ENCODE measurements at places on chromosomes 5 and 9.
A peak's percentile ranks its signal among the peaks of the same experiment; 100 is the strongest.

DNA sequence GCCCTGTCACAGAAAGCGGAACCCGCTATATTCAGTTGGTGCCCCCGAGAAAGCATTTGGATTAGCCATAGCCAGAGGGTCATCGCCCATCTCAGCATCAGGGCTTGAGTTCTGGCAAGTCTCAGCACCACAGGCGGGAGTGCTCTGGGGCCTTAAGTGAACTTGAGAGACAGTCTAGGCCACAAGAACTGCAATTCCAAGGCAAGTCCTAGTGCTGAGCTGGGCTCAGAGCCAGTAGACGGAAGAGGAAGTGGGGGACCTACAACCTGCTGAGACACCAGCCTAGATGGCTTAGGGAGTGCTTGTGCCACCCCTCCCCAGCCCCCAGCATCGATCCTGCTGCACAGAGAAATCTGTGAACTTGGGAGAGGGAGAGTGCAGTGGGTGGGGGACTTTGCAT is 594.9 kb downstream of the CCDC171 start:
- no peak for DNase-seq

DNA sequence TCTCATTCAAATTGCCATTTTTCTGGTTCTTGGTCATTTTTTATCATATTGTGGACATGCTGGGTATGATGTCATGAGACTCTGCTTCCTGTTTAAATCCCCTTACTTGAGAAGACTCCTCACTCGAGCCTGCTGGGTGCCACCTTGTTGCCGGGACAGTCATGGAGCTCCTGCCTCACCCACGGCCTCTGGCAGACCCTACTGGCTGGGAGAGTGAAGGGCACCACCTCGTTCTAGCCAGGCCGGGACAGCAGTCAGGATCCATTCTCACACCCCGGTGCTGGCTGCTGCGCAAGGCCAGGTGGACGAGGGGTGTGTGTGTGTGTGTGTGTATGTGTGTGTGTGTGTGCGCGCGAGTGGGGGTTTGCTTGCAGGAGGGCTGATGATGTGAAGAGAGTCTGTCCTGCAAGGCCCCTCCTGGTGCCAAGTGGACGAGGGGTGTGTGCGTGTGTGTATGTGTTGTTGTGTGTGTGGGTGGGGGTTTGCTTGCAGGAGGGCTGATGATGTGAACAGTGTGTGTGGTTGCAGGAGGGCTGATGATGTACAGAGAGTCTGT is 4.4 kb downstream of the CEP72 start:
- no peak for DNase-seq

- DNase-seq: peak; percentile 25
Measured at GRCh38 chr5:80406980-80407734, 707 bp upstream of the ZFYVE16 start.

DNA sequence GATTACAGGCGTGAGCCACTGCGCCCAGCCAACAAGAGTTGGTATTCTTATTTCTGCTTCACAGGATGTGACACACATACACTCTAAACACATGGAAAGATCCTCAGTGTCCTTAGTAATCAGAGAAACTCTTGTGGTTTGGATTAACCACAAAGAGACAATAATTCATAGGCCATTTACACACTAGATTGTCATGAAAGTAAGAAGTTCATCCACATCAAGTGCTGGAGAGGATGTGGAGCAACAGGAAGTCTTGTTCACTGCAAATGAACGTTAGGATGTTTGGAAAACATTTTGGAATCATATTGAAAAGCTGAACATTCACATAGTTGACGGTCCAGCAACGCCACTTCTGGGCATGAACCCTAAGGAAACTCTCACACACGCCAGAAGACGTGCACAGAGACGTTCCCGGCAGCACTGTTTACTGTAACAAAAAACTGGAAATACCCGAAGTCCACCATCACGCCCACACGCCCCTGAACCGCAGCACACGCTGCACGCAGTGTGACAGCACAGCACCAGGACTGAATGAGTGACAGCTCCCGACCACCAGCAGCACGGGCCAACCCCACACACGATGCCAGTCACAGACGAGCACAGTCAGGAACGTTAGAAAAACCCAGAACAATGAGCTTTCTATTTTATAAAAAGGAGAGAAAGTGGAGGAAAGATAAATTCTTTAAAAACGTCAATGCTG is 87.6 kb downstream of the COL23A1 start:
- no peak for DNase-seq

DNA sequence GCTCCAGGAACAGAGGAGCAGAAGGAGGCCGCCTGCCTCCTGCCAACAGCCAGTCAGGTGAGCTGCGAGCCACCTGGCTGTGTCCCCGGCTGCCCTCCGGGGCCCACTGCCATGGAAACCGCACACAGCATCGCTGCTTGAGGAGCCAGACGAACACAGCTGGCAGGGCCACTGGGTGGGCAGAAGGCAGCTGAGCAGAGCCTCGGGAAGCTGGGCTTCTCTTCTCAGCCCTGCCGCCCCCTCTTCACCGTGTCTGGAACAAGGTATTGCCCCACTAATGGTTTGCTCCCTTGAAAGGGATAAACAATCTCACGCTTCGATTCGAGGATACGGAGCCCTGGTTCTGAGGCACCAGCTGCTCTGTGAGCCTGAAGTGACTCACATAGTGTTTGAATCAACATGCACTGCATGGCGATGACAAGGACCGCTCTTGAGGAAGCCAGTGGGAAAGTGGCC is 63.7 kb upstream of the RUFY1 start:
- no peak for DNase-seq

DNA sequence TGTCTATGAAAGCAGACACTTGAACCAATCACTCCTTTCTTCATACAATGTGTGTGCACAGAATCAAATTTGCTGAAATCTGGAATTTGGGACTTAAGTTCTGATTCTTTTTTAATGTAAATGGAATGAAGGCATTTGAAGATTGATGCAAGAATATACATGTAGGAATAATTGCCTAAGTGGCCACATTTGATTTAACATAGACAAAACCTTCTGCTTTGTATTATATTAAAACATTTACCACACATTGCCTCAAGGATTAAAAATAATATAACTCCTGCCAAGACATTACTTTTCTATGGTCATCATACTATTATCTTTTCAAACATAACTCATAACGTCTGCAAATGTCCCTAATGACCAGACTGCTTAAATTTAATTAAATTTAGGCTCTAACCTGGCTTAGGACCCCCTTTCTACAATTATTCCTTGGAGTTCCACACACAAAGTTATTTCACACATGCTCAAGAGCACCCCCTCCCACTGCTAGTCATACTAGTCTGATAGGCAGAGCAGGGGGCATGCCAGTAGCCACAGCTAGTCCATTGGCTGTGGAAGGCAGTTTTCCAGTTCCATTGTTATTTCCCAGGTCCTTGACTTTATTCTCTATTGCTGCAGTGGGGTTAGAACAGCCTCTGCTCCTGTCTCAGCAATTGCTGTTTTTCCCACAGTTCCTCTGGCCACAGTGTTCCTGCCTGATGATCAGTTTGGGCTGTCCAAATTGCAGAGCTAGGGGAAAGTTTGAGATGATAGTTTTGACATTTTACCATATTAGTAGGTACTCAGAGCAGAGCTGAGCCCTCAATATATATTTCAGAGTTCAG is 360.6 kb upstream of the GRAMD2B start:
- DNase-seq: no peak

GRCh38 chr9:100355561-100355960 is 2.8 kb upstream of the TEX10 start:
- DNase-seq: no peak

- DNase-seq: no peak
Measured at GRCh38 chr5:96909435-96909834, 26.4 kb upstream of the LNPEP start.

DNA sequence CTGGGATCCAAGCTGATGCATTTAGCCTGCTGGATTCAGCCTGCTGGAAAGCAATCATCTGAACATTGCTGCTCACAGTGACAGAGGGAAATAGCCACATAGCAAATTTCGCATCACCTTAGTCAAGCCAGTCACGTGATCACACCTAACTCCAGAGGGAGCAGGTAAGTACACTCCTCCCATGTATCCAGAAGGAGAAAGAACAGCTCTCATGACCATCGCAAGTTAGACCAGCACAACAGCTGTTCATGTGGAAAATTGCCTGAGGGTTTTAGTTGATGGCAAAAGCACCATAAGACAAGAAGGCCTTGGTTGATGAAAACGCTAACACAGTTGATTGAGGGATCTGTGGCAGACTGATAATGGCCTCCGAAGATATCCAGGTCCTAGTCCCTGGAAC is 34.2 kb upstream of the MYO10 start:
- DNase-seq: no peak

DNA sequence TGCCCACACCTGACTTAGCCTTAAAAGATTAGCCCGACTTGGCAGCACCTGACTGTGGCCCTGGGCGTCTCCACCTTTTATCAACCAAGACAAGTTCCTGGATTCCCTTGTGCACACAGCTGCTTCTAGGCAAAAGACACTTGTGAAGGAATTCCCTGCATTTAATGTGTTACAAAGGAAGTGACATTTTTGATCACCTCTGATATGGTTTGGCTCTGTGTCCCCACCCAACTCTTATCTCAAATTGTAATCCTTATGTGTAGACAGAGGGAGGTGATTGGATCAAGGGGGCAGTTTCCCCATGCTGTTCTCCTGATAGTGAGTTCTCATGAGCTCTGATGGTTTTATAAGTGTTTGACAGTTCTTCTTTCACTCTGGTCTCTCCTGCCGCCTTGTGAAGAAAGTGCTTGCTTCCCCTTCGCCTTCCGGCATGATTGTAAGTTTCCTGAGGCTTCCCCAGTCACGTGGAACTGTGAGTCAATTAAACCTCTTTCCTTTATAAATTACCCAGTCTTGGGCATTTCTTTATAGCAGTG is 2.6 kb upstream of the CPEB4 start:
- no peak for DNase-seq

DNA sequence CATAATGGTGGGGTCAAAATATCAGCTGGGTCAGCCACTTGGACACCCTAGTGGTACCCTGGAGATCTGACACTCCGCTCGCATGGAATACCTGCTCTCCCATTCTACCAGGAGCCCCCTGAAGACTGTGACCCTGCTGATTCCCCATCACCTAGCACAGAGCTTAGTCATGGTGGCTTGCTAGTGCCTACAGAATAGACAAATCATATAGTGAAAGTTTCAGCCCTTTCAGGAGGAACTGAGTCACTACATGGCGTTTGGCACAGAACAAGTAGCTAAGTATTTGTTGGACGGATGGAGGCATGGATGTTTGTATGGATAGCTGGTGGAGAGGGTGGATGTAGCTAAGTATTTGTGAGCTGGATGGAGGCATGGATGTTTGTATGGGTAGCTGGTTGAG is 65.3 kb downstream of the LMX1B start:
- DNase-seq: no peak

GRCh38 chr5:28249771-28250415 is 1211.5 kb upstream of the CDH9 start:
- DNase-seq: no peak

- no peak for DNase-seq
Measured at GRCh38 chr5:2270467-2270866, 387.7 kb upstream of the IRX4 start.

- DNase-seq: peak; percentile 16
Measured at GRCh38 chr9:21761309-21761901, 41.0 kb upstream of the MTAP start.

DNA sequence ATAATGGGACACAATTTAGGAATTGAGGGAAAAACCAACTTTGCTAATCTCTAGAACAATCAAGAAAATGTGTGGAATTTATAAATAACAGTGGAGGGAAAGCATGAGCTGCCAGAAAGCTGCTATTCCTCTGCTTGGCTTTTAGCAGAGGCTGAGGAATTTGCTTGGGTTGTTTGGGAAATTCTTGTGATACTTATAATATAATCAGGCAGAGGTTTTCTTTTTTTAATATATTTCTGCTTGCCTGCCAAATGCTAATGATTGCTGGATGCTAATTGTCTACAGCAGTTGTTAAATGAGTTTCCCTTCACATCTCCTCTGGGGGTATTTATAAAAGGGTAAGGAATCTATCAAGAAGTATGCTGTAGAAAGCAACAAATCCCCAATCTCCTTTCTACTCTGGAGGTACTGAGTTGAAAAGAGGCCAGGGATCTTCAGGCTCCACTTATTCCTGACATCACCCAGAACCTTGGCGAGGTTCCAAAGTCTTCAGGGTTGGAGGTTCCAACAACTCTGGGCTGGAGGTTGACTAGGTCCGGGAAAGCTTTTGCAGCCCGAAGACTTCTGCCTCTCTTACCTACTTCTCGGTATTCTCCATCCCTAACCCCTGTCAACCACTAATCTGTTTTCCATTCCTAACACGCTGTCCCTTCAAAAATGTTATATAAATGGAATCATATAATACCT is 60.4 kb upstream of the TMED7 start:
- DNase-seq: no peak

DNA sequence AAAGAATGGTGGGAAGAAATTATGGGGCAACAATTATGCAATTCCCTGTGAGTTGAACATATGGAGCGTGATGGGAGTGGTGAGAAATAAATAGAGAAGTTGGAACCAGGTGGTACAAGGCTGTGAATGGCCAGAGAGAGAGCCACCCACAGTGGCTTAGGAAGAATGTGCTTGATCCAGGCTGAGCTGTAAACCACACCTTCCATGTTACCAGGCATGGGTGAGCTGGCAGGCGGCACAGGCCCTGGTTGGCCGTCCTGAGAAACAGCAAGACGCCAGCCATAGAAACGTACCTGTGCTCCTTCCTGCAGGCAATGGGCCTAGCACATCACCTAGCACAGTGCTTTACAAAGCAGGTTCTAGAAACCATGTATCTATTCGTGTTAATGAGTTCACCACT is 74.3 kb downstream of the EPB41L4B start:
- DNase-seq: no peak

DNA sequence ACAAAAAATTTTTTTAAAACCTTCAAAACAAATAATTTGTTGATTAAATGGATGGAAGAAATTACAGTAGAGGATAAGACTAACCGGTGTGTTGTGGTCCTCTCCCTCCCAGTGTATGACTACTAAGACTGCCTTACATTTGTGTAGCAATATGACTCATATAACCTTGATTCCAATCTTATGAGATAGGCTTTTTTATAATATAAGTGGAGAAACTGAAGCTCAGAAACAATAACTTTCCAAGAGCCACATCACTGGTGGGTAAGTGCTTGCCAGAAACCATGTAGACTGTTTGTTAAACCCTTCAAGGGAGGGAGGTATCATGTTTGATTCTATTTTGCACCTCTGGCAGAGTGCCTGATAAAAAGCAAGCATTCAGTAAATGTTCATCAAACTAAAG is 47.5 kb downstream of the NLN start:
- no peak for DNase-seq

GRCh38 chr5:14036947-14037346 is 92.5 kb upstream of the DNAH5 start:
- DNase-seq: no peak

- DNase-seq: no peak
Measured at GRCh38 chr5:149113669-149114068, 27.6 kb upstream of the ABLIM3 start.
